ENCODE measurements at places on chromosomes 11 and 22. TPM values are rescaled to one million over a fixed set of nuclear protein-coding genes. Genes with fewer than 3 reads are reported as not detected.

DNA sequence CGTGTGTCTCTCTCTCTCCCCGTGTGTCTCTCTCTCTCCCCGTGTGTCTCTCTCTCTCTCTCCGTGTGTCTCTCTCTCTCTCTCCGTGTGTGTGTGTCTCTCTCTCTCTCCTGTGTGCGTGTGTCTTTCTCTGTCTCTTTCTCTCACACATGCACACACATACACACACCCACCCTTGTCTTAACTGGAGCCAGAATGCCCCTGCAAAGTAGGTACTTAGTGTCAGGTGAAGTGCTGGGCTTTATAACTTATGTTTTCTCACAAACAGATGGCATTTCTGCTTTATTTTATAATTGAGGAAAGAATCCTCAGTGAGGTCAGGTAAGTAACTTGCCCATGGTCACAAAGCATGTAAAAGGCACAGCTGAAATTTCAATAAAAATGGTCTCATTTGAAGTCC lies 106.0 kb downstream of the CSNK2A3 start:
- ATAC-seq: no peak

DNA sequence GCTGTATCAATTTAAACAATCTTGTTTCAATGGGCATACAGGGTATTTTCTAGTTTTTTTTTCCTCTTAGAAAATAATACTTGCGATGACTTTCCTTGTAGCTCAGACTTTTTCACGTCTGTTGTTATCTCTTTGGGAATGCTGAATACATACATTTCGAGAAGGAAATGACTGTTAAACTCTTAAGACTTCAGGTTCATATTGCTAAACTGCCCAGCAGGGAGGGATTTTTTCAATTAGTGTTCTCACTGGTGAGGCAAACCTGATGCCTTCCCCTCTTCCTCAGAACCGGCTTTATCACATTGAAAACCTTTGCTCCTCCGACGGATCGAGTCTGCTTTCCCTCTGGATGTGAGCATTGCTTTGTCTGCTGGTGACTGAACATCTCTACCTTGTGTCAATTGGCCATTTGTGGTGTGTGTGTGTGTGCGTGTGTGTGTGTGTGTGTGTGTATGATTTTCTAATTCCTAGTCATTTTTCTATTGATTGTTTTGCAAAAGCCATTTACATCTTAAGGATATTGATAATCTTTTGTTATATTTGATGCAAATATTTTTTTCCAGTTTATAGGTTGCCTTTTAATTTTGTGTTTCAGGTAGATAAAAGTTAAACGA lies 6.6 kb downstream of the NEAT1 start:
- ATAC-seq: no peak

GRCh38 chr22:47295226-47295901 lies 532.9 kb downstream of the TBC1D22A start:
- ATAC-seq: no peak

LARGE2 gene
- total RNA-seq: 1.8 TPM

DNA sequence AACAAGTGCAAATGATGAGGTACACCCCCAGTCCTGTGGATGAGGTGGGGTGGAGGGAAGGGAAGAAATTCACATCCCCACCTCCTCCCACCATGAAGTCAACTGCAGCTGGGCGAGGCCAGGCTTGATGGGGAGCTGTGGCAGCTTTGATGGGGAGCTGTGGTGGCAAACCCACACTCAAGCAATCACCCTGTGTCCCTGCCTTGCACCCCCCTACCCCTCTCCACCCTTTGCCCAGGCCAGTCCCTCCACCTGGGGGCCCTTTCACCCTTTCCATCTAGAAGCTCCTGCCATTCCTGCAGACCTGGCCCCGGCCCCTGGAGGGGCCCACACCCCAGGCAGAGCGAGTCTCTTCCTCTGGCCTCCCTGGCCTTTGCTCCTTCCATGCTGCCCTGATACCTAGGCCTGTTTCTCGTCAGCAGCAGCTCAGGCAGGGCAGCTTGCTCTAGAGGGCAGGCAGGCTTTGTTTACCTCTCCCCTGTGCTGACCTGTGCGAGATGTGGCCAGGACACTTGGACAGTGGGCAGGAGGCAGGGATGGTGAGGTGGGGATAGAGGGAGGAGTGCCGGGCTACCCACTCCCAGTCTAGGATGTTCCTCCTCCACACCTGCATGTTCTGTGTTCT lies 4.5 kb upstream of the FGF3 start:
- ATAC-seq: no peak

- ATAC-seq: no peak
Measured at GRCh38 chr22:42155053-42155543, 24.5 kb upstream of the CYP2D6 start.

GGTLC2 gene
- not detected for total RNA-seq

DNA sequence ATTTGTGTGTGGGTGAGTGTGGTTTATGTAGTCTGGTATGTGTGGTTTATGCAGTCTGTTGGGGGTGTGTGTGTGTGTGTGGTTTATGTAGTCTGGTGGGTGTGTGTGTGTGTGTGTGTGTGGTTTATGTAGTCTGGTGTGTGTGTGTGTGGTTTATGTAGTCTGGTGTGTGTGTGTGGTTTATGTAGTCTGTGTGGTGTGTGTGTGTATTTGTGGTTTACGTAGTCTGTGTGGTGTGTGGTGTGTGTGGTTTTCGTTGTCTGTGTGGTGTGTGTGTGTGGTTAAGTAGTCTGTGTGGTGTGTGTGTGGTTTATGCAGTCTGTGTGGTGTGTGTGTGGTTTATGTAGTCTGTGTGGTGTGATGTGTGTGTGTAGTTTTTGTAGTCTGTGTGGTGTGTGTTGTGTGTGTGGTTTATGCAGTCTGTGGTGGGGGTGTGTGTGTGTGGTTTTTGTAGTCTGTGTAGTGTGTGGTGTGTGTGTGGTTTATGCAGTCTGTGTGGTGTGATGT lies 26.2 kb upstream of the PARVG start:
- ATAC-seq: peak; percentile 19

DNA sequence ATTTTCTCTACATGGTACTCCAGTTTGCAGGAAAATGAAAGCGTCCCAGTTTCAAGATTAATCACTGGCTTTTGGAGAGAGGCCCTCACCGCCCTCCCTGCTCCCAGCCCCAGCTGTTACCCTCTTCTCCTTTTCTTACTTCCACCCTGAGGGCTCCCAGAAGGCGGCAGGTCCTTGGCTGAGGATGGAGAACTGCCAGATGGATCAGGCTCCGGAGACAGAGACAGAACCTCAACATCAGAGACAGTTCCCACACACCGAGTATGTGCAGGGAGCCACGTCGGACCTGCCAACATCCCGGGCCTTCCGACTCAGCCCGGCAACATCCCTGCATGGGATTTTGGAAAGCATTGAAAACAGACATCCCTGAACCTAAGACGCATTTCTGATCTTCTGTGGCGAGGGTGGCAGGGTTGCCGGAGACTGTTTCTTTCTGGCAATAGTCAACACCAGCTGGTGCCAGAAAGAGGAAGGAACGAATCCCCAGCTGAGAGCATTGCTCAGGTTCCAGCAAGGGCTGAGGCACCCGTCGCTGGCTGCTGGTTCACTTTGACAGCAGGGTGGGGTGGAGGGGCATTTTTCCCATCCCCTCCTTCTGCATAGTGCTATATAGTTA lies 467.1 kb downstream of the MIAT start:
- ATAC-seq: no peak

DNA sequence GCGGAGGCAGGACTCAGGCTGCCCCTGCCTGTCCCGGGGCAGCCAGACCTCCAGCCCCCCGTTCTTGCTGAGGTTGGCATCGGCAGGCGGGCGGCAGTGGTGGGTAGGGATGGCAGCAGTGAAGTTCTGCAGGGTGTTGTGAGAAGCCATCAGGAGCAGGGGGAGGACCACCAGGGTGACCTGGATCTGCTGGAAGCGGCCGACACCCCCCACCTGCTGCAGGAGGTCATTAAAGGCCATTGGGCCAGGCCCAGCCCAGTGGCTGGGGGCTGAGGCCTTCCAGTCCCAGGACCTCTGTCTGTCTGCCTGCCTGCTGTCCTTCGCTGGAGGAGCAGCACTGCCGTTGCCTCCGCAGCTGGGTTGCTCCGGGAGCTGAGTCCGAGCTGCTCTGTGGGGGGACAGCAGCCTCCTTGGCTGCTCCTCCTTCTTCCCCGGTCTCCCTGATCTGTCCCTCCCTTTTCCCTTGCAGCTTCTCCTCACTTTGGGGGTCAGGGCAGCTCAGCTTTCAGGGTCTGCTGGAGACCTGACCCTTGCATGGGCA lies at the start of gene SLC22A6:
Gene SLC22A6 (minus strand): TSS at position 517 of the 541 bp plus-strand sequence. CDS start 277 bp downstream, at position 240.
- no peak for ATAC-seq

DNAJB7 gene
- not detected for total RNA-seq

DNA sequence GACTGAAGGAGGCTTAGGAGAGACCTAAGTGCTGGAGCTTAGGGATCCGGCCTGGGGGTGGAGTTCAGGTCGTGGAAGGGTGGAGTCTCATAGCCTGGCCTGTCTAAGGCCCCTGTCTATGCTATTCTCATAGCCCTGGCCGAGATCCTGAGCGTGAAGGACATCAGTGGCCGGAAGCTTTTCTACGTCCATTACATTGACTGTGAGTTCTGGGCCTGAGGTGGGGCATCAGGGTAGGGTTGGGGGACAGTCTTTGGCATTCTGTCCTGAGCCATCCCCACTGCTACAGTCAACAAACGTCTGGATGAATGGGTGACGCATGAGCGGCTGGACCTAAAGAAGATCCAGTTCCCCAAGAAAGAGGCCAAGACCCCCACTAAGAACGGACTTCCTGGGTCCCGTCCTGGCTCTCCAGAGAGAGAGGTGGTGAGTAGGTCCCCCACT lies 603 bp downstream of the KAT5 start:
- no peak for ATAC-seq

ABCC8 gene
- not detected for total RNA-seq

GRCh38 chr11:115556984-115557383 lies 52.8 kb upstream of the CADM1 start:
- no peak for ATAC-seq

OR1S2 gene
- total RNA-seq: not detected

CRYBB1 gene
- not detected for total RNA-seq

- ATAC-seq: no peak
Measured at GRCh38 chr22:26912655-26913345, 255.4 kb downstream of the MIAT start.

C11orf42 gene
- total RNA-seq: not detected
